ENCODE measurements at places on chromosomes 4 and X.

DNA sequence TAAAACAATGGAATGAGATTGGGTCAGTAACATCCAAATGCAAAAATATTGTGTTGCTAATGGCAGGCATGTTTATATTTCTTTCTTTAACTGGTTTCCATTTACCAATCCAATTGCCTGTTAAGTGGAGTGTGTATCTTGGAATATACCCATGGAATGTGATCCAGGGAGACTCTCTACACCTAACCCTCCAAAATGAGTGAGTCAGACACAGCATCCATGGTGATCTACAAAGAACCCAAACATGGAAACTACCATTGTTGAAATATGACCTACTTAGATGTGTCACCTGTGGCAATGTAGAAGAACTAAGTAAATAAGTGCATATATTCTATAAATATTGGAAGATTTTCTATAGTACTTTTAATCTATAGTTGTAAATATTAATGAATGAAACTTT, 110.3 kb downstream of the AREG start:
- no peak for DNase-seq

DNA sequence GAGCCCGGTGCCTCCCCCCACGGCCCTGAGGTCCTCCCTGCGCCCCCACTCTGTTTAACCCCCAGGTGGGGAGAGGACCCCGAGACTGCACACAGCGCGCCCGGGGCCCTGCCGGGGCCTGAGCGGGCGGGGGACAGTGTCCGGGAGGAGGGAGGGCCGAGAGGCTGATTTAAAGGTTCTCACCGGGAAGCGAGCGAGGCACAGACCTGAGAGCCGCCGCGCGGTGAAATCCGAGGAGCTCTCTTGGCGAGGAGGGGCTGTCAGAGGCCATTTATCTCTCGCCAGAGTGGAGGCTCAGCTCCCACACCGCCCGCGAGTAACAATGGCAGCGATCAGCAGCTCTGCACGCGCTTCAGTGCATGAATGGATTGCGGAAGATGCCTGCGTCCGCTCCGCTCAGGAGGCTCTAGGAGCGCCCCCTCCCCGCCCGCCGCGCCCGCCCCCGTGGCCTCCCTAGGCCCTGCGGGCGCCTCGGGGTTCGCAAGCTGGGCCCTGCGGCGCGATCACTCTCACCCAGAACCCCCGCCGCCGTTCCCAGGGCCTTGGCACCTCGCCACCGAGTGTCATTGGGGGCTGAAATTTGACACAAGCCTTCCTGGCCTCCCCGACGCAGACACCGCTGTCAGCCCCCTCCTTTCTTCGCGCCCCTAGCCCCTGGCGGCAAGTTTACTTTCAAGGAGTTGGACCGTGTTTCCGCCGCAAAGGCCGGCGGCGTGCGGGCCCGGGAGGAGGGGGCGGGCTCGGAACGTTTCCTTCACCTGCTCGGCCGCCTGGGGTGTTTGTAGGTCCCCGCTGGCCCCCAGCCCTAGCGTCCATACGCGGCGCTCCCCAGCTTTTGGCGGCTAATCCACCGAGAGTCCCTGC, 48.7 kb upstream of the BCOR start:
- peak; percentile 65 for DNase-seq

- no peak for DNase-seq
These were observed 53.0 kb upstream of the SOD3 start for GRCh38 chr4:24742335-24742734.

- peak; percentile 55 for DNase-seq
These were observed 10.1 kb downstream of the WDR1 start for GRCh38 chr4:10106421-10107039.

- no peak for DNase-seq
These were observed 20.2 kb downstream of the FBXW7 start for GRCh38 chr4:152515678-152516077.

- no peak for DNase-seq
These were observed 20.2 kb downstream of the MTTP start for GRCh38 chr4:99594818-99595217.

DNA sequence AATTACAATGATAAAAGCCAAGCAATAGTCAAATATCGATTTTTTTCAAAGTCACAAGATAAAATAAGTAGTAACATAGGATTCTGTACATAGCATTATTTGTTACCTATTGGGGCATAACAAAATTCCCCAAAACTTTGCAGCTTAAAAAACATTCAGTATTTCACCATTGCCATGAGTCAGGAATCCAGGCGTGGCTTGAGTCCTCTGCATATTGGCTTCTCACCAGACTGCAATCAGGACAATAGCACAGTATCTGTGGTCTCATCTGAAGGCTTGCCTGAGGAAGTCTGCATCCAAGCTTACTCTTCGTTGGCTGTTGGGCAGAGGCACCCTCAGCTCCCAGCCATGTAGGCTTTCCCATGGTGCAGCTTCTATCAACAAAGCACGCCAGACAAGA, 6.2 kb upstream of the CTBP1 start:
- DNase-seq: no peak

- DNase-seq: no peak
These were observed 77.1 kb upstream of the SLC4A4 start for GRCh38 chr4:71261633-71262121.

GRCh38 chr4:56505269-56506130, at the start of gene ARL9:
Gene ARL9, plus strand, starts transcription at chr4:56505791. Its CDS starts 72 bp downstream, at chr4:56505863.
- peak; percentile 84 for DNase-seq

DNA sequence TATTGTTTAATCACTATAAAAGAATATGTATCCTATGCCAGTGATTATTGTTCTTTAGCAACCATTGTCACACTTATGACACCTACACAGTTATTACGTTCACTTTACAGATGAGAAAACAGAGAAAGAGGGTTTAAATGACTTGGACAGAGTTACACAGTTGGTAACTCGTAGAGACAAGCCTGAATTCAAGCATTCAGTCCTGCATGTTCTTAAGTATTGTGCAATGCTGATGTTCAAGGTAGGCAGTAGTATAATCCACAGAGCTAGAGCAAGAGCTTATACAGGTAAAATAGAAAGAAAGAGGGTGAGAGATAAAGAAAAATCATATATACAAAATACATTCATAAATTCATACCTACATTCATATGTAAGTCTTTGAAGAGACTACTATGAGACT, 249.8 kb upstream of the ANXA10 start:
- DNase-seq: no peak

Data from retina (tissue), 1 donor.